SK-N-SH (cell line): ENCODE measurements at places on chromosomes 5 and 9. TPM values are rescaled to one million over a fixed set of nuclear protein-coding genes. Genes with fewer than 3 reads are reported as not detected.

The AQP7 gene
- 0.05 TPM in 1 of 2 replicates, not detected in the other for polyA plus RNA-seq

GRCh38 chr5:175207321-175208040, 236.5 kb downstream of the DRD1 start:
- DNase-seq: no peak

The SPINK1 gene
- not detected in 2 replicates for polyA plus RNA-seq

- DNase-seq: no peak
Measured at GRCh38 chr9:82196622-82197441, 208.3 kb downstream of the SPATA31D1 start.
